ENCODE measurements at places on chromosomes 4 and X.

DNA sequence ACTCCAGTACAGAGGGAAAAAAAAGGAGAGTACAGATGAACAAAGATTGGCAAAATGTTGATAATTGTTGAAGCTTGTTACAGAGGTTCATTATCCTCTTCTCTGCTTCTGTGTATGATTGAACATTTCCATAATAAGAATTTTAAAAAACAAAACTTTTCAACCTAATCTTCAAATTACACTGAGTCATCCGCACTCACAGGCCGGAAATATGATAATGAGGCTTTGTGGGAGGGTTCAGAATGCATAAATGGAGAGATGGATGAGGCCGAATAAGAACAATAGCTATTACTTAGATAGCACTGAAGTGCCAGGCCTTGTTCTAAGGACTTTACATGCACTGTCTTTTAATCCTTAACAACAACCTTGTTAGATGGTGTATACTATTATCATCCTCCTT is 4.6 kb upstream of the ERCC6L start:
- DNase-seq: no peak

- no peak for DNase-seq
Measured at GRCh38 chr4:40333921-40334352, 1.2 kb upstream of the CHRNA9 start.

- no peak for DNase-seq
Measured at GRCh38 chr4:148926276-148927260, 484.4 kb upstream of the NR3C2 start.

DNA sequence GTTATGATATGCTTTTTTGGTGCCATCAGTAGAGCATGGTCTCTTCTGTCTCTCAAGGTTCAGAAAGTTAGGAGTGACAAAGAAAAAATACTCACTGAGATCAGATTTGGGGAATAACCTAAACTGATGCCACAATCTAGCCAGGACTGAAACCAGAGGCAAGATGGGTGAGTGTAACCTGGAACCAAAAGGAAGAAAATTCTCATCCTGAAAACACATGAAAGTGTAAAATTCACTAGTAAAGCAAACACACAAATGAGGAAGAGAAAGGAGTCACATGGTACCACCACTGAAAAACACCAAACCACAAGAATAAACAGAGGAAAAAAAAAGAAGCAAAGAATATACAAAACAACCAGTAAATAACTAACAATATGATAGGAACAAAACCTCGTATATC is 96.4 kb downstream of the ANXA10 start:
- DNase-seq: no peak

DNA sequence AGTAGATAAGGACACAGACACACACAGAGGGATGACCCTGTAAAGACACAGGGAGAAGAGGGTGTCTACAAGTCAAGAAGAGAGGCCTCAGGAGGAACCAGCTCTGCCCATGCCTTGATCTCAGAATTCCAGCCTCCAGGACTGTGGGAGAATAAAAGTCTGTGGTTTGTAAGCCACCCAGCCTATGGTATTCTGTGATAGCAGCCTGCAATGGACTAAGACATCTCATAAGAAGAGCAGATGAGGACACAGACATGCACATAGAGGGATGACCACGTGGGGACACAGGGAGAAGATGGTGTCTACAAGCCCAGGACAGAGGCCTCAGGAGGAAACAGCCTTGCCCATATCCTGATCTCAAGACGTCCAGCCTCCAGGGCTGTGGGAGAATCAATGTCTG is 9.4 kb downstream of the XG start:
- no peak for DNase-seq

- DNase-seq: no peak
Measured at GRCh38 chrX:155983326-155983725, 14.2 kb upstream of the IL9R start.

DNA sequence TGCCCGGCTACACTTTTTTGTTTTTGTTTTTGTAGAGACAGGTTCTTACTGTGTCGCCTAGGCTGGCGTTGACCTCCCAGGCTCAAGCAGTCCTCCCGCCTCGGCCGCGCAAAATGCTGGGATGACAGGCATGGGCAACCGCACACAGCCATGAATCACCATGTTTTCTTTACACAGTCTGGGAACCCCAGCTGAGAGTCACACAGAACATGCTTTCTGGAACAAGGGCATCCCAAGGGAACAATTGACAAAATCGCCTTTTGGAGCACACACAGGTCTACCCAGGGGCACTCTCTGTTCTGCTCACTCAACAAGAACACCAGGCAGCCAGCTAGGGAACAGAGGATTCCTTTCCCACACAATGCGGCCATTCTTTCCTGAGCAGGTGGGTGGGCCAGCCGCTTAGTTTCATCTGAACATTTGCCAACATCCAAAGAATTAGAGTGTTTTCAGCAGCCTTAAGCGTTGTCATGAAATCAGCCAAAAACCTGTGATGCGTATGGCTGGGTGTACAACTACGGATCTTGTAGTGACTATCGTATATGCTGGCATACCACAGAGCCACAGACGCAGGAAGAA is 15.7 kb downstream of the PRKX start:
- no peak for DNase-seq
